HT1080 (cell line): ENCODE measurements at places on chromosomes 3 and 15. TPM values are rescaled to one million over a fixed set of nuclear protein-coding genes. Genes with fewer than 3 reads are reported as not detected.

Gene RAB27A
- total RNA-seq = 9.5 and 12.8 TPM in 2 replicates

Gene PLAAT1
- 8.1 and 9.3 TPM in 2 replicates for total RNA-seq

Gene SLCO2A1
- 0.02 TPM in 1 of 2 replicates, not detected in the other for total RNA-seq

Gene FBXO40
- 0.03 and 0.05 TPM in 2 replicates for total RNA-seq

Gene LRTM1
- total RNA-seq = not detected in 2 replicates

Gene PSMD2
- 1,567 and 1,674 TPM in 2 replicates for total RNA-seq

Gene SPTBN5
- total RNA-seq = 2.3 and 3.9 TPM in 2 replicates

Gene NDN
- 3.7 and 4.0 TPM in 2 replicates for total RNA-seq

Gene SERPINI2
- not detected in 2 replicates for total RNA-seq

Gene BUB1B
- 61.1 and 69.5 TPM in 2 replicates for total RNA-seq

Gene ESYT3
- 0.02 and 0.40 TPM in 2 replicates for total RNA-seq

Gene ACOX2
- 61.4 and 69.8 TPM in 2 replicates for total RNA-seq

Gene GADL1
- total RNA-seq = 0.02 and 0.13 TPM in 2 replicates

DNA sequence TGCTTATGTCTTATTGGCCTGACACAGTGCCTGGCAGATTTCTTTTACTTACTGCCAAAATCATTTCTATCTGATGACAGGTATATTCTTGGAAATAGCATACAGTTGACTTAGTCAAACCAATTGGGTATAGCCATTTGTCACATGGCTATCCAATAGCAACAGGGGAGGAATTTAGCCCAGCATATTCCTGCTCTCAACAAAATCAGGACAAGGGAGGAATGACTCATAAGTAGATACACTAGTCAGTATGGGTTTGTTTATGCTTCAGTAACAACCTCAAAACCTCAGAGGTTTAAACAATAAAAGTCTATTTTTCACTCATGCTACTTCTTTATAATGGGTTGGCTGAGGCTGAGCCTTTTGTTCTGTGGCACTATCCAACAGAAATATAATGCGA is 38.0 kb upstream of the VILL start:
- peak; percentile 44 for DNase-seq

GRCh38 chr15:68414206-68414555 is 17.8 kb downstream of the ITGA11 start:
- DNase-seq = no peak

DNA sequence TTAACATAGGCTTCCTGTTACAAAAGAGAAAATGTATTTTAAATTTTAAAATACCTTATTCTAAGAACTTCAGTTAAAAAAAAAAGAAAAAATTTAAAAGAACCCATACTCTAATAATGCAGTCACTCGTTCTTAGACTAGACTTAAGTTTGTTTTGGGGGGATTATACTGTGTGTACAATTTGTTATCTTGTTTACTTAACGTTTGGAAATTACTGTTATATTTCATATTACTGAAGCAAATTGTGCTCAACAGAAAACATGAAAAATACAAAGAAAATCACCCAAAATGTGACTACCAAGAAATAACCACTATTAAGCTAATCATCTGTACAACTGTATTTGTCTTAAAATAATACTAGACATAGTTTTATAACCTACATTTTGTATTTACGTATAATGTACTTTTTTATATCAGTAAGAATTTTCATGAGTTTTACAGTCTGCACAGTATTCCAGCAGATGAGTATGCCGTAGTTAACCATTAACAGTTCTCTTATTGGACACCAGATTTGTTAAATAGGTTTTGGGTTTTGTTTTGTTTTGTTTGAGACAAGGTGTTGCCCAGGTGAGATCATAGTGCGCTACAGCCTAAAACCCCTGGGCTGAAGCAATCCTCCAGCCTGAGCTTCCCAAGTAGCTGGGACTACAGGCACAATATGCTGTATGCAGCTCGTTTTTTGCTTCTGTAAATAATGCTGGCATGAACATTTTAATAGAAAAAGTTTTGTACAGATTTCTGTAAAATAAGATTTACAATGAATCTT is 88.8 kb upstream of the CHD2 start:
- DNase-seq = no peak

- DNase-seq = no peak
Measured at GRCh38 chr3:94305835-94306611, 243.2 kb downstream of the NSUN3 start.

GRCh38 chr3:179933080-179933479 is 103.7 kb downstream of the PEX5L start:
- no peak for DNase-seq

DNA sequence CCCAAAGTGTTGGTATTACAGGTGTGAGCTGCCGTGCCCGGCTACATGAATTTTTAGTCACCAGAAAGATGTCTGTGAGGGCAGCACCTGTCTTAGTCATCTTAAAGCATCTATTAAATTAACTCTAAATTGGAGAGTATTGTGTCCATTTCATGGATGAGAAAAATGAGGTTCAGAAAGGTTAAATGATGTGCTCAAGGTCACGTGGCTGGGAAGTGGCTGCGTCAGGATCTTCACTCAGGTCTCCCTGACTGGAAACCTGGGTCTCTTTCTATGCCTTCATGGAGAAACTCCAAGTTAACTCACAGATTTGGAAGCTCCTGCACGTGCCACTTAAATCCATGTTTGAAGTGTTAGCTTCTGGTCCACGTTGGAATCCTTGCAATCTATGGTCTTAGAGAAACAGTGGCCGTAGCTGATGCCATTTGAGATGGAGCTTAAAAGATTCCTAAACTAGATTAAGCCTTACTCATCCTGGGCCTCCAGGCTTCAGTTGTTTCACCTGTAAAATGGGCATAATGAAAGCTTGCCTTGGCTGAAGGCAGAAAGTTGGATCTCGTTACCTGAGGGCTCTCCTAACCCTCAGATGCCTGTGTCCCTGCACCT is 5.2 kb upstream of the TMEM40 start:
- no peak for DNase-seq

- no peak for DNase-seq
Measured at GRCh38 chr3:141178551-141178950, 53.1 kb upstream of the PXYLP1 start.

- DNase-seq = no peak
Measured at GRCh38 chr3:130619196-130619595, 102.2 kb downstream of the COL6A6 start.

DNA sequence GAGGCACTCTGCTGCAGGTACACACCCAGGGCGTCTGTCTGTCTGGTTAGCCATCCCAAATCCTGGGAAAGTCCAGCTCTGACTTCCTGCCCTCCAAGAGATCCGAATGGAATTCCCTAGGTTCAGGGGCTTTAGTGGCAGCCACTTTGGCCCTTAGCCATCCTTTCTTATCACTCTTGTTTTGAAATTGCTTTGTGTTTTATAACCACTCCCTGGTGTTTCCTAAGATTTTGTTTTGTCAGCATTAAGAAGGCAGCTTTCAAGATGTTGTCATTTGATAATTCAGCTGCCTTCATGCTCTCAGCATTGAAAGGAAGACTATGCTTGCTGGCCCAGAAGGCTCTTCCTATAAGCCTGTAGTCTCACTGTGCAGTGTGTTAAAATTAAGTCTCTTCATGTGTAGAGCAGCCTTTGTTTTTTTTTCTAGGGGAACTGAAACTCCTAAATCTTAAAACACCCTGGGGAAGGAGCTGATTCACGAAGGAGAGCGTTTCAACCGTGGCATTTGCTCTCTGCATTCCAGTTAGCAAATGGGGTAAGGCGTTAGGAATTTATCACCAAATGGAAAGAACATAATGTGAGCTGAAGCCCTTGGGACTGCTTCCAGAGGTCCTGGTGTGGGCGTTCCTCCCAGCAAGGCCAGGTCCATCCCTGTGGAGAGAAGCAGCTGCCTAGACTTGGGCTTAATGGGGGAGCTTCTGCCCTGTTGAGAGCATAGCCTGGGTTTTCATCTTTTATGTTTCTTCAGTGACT is 14.2 kb upstream of the CLEC3B start:
- no peak for DNase-seq

- DNase-seq = no peak
Measured at GRCh38 chr3:111415018-111415417, 127.0 kb upstream of the CD96 start.

DNA sequence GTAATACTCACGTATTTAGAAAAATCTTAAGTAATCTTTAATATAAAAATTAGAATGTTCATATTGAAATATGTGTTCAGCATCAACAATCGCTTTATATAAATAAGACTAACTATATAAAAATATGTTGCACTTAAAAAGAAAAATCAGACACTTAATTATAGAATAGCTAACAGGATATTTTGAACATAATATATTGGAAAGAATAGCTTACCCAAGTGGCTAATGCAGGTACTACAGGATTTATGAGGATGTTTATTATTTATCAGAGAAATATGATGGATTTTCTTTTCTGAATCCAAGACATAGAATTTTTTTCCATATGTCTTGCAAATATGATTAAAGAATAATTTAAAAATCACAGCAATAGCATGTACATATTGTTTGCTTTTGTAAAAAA is 567.9 kb upstream of the GBE1 start:
- no peak for DNase-seq

DNA sequence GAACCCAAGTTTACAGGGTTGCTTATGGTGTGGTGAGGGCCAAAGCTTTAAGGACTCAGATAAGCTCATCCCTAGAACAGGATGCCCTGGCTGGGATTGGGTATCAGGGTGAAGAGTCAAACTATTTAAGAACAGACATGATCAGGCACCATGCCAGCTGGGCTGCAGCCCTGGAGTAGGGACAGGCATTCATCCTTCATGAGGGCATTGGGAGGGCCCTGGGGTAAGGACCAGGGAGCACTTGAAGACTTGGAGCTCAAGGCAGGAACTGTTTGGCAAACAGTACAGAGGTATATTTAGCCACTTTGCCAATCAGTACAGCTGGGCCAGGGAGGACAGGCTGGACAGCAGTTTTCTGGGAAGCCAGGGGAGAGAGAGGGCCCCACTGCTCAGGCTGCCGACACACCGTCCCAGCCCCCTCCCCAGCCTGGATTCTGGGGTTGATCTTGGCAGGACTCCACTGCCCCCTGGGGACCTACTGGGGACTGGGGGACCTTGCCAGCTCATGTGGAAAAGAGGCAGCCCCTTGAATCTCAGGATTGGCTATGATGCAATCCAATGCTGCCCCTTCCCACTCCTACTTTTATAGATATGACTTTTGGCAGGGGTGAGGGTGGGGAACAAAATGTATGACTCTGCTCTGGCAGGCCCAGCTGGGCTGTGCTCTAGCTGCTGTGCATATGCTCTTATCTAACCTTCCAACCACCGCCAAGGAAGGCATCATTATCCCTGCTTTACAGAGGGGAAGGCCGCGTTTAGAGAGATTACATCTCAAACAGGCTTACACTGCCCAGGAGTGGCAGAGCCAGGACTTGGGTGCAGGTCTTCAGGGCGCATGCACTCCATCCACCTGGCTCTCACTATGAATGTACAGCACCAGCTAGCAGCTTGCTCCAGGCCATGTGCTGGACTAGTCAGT is 2.3 kb downstream of the PLA2G4E start:
- no peak for DNase-seq

DNA sequence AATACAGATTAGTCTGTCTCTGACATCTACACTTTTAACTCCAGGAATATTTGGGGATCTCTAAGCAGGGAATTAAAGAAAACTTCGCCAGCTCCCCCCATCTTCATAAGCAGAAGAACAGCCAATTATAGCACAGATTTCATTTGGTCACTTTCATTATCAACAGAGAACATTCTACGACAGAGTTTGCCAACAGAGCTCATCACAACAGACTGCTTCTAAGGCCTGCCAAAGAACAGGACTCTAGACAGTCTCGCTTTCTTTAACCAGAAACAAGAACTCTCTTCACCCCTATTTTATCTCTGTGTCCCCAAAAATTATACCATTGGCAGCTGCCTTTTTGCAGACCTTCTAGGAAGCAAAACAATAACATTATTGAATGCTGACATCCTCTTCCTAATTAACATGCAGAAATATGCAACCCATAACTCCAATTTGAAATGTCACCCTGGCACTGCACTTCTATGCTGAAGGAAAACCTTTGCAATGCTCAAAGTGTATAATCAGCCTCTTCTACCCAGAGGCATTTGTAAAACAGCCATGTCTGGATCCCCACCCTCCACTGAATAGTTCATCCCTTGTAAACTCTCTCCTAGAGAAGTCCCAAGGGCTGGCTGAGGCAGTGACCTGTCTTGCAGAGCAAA is 552.8 kb downstream of the MAGI1 start:
- DNase-seq = no peak

DNA sequence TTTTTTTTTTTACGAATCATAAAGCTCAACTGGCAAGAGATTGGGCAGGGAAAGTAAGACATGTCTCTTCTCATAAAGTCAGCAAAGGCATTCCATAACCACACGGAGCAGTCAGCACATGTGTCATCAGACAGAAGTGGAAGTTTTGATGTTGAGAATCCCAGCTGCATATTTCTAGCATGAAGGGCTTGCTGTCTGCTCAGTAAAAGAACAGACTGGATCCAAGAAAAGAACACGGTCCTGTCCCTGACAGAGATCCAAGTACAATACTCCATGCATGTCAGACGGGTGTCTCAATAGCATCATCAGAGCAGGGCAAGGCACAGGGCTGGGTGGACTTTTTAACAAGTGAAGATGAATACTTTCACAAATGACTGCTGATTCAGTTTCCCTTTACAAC is 38.2 kb downstream of the ABI3BP start:
- peak; percentile 73 for DNase-seq

- DNase-seq = no peak
Measured at GRCh38 chr3:195550723-195551122, 7.6 kb upstream of the PPP1R2 start.

DNA sequence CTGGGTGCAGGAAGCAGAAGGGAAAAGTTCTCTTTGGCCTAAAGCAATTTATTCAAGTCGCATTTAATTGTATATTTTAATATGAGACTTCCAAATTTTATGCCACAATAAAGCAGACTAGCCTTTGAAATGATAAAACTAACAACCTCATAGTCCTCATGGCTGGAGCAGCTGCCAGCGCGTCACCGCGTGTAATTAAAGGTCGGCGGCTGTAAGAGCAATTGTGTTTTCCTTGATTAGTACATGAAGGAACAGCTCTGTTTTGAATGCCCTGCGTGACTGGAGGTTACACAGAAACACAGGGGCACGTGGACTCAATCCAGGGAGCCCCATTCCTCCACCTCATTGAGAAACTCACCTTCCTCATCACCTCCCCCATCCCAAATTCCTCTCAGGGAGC is 10.1 kb upstream of the LRRC15 start:
- no peak for DNase-seq
